Left kidney (tissue), 8 donors: ENCODE measurements at places on chromosomes 1 and 21.

DNA sequence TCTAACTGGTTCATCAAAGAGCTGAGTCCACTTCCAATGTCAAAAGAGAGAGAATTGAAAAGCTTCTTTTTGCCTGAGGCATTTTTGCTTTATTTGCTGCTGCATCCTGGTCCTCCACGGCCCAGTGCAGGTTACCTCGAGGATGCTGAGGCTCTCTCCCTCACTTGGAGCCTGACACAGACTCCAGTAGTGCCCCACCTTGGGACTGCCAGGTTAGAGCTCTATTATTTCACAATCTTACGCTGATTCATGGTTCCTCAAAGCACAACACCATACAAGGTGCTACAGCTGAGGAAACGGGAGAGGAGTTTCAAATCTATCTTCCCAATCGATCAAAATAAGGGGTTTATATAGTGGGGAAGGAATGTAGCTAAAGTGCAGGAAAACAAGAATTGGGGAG, 13.6 kb upstream of the PLPPR4 start:
- no peak for DNase-seq

DNA sequence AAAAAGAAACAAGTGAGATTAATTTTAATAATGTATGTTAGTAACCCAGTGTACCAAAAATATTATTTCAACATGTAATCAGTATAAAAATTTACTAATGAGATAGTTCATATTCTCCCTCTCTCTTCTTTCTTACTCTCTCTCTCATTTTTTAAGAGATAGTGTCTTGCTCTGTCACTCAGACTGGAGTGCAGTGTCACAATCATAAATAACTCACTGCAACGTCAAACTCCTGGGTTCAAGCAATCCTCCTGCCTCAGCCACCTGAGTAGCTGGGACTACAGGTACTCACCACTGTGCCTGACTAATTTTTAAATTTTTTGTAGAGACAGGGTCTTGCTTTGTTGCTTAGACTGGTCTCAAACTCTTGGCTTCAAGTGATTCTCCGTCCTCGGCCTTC, 123.9 kb downstream of the NRDC start:
- no peak for DNase-seq

- no peak for DNase-seq
Observed at GRCh38 chr1:190205713-190206112, 272.0 kb downstream of the BRINP3 start.

GRCh38 chr1:33634806-33635205, 162.4 kb downstream of the ZSCAN20 start:
- peak; percentile 28 for DNase-seq

DNA sequence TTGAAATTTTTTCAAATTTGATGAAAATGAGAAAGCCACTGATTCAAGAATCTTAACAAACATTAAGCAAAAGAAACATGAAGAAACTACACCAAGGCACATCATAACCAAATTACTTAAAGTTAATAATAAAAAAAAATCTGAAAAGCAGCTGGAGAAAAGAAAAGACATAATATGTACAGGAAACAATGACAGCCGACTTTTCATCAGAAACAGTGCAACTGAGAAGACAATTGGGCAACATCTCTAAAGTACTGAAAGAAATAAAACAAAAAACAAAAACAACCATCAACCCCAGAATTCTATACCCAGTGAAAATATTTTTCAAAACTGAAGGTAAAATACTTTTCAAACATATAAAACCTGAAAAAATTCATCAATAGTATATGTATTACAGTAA, 73.8 kb upstream of the DMRTA2 start:
- DNase-seq: no peak

DNA sequence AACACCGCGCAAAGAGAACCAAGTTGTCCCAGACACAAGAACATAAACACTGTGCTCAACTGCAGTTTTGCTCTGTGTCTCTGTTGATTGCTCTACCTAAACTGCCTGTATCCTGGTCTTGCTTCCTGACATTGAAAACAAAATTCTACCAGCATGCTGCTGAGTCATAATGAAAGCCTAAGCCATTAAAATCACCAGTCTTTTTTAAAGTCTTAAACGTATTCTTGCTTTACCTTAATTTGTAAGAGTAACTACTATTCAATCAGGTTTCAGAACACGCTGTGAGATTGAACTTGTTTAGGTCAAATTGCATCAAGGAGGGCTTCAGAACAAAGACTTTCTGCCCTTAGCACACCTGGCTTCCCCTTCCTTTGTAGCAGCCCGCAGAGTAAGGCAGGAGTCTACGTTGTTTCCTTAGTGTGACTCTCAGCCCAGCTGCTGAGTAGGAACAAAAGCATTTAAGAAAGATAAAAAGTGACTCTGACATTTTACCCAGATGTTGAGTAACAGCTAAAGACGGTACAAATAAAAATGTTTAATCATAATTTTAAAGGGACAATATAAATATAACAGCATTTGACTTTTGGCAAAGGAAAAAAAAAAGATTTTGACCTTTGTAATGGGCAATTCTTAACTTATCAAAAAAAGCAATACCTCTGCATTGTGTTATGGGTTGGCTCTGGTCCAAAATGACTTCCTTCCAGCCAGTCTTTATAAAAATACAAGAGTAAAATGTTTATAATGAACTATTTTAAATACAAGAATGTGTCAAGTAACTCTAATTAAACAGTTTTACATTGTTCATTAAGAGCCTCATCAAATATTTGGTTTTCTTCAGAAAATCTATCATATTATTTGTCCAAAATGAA, 186.9 kb upstream of the ADGRL4 start:
- peak; percentile 1 for DNase-seq

- no peak for DNase-seq
Observed at GRCh38 chr21:34553151-34553952, 41.3 kb upstream of the KCNE1 start.

DNA sequence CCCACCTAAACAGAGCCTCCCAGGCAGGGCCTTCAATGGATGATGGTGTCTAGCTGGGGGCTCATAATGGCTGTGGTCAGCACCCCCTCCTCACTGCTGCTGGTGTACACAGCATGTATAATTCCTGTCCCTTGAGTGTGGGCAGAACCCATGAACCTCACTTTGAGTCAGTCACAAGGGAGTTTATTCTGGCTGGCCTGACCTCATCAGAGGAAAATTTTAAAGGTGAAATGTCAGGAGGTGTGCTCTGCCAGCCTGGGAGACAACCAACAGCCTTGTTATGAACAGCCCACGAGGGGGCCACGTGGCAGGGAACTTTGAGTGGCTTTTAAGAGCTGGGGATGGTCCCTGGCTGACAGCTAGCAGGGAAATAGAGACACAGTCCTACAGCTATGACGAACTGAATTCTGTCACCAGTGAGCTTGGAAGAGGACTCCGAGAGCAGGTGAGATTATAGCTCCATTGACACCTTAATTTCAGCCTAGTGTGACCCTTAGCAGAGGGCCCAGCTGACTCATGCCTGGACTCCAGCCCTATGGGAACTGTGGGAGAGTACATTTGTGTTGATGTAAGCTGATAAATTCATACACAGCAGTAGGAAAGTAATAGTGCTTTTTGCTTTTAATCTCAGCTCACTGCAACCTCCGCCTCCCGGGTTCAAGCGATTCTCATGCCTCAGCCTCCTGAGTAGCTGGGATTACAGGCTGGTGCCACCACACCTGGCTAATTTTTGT, 73.5 kb upstream of the RUNX3 start:
- DNase-seq: no peak

GRCh38 chr1:15177710-15178166, 24.2 kb downstream of the TMEM51 start:
- DNase-seq: no peak

GRCh38 chr1:94276988-94277434, 39.6 kb upstream of the ARHGAP29 start:
- DNase-seq: no peak

GRCh38 chr1:232876506-232877364, 71.5 kb downstream of the MAP10 start:
- DNase-seq: no peak

DNA sequence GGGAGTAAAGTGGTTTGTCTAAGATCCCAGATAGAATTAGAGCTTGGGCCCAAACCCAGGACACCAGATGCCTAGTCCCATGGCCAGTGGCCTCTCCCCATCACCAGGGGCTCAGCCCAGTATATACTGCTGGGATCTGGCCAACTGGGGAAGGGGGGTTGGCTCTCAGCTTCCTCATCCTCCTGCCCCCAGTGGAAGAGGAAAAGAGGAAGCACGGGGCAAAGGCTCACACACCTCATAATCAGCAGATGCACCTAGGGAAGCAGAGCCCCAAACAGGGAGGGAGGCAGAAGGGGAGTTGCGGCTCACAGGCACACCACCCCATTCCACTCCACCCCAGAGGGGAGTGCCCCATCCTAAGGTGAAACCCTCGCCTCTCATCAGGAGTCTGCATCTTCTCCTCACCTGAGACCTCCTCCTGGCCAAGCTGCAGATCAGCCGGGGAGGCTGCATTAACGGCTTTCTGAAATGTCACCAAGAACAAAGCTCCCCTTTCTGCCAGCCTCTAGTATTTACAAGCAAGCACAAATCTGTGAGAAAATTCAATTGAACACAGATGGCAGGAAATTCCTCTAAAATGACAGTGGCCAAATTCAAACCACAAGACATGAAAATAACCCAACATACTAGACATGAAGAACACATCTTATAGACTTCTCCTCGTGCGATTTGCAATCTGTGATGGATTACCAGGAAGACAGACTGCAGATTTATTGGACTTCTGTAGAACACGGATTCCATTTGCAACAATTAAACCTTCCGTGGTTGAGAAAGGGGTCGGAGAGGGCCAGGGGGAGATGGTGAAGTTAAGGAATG, 82.8 kb downstream of the GLIS1 start:
- no peak for DNase-seq

GRCh38 chr1:171495444-171495843, 10.1 kb downstream of the PRRC2C start:
- no peak for DNase-seq

- DNase-seq: no peak
Observed at GRCh38 chr1:60745484-60745883, 336.9 kb upstream of the NFIA start.

DNA sequence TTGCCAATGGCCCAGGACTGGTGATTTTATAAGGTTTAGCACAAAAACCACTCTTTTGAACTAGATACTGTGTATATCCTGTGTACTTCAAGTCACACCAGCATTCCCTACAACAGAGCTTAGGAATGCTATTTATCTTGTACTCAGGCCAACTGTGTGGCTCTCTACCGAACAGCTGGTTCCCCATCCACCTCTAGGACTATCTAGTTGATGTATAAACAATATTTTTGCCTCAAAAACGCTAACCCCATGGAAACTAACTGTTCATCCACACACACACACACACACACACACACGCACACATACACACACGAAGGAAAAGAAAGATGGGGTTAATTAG, 28.7 kb upstream of the SLC45A3 start:
- DNase-seq: no peak

GRCh38 chr1:180287988-180288705, 58.1 kb downstream of the LHX4 start:
- DNase-seq: no peak

DNA sequence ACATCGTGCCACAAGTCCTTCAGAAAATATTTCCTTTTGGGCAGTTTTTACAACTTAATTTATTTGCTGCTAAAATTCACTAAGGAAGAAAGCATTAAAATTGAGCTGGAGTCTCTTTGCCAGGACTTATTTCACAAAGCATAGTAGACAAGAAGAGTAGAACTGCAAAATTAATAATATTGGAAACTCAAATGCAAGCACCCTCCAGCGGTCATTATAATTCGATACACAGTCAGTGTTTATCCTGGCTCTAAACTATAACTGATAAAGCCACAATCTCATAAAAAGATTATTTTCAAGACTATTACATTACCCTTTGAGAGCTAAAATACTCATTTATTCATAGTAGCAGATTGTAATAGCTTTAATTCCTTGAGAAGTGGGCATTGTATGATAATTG, 655.4 kb downstream of the RWDD3 start:
- DNase-seq: no peak

GRCh38 chr1:53430261-53430660, 28.9 kb upstream of the DMRTB1 start:
- DNase-seq: no peak

GRCh38 chr1:98260412-98260811, 339.6 kb upstream of the DPYD start:
- DNase-seq: no peak

GRCh38 chr1:200328379-200328778, 81.5 kb downstream of the ZNF281 start:
- DNase-seq: no peak

DNA sequence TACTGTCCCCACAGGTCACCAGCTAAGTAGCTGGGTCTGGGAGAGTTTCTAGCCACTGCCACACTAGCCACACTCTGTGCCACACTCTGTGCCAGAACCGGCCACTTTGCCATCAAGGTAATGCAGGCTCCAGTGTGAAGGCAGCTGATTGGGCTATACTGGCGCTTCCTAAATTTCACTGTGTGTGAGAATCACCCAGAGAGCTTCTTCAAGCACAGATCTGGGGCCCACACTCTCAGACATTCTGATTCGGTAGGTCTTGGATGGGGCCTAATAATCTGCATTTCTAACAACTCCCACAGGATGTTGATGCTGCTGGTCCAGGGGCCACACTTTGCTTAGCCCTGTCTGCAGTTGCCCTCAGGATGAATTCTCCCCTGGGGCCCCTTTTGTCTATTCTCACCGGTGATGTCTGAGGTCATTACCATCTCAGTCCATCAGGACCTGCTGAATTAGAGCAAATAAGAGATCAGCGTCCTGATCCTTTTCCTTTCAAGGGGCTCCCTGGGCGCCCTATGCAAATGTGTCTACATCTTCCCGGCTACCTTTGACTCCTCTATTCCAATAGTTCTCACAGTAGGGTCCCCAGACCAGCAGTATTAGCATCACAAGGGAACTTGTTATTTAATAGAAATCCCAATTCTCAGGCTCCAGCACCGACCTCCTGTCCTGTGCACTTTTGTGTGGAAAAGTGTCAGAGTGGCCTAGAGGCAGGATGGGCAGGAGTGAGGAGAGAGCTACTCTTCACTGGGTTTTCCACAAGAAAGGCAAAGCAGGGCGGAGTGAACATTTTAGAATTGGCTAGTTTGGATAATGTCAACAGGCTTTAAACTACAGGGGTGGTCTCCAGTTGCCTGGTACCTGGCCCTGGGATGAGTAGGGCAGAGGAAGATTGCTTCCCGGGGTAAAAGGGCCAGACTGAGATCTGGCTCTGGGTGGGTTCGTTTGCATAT, 24.7 kb upstream of the LRRN2 start:
- no peak for DNase-seq

DNA sequence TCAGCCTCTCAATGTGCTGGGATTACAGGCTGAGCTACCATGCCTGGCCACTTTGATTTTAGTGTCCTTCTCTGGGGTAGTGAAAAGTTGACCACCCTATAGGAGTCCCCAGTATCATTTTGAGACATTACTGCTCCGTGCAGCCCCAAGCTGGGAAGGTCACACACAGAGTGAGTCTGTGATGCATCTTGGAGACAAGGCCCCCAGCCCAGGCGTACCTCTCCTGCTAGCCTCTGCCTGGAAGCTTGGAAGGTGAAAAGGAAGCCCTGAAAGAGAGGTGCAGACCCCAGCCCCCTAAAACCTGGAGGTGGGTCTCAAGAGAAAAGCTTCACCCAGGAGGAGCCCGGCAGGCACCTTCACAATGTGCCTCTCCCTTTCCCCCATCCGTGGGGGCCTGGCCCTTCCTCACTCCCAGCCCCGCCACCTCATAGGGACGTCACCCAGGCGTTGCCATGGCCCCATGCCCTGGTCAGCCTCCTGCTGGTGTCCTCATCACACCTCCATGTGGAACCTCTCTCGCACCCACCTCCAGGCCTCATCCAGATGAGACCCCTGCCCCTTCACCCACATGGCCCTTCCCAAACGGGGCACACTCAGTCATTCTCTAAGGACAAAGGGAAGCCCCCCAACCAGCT, 5.6 kb upstream of the ARF1 start:
- no peak for DNase-seq
